ENCODE measurements at places on chromosomes 12 and 14. TPM values are rescaled to one million over a fixed set of nuclear protein-coding genes. Genes with fewer than 3 reads are reported as not detected.

The EFS gene
- not detected for total RNA-seq

The FITM1 gene
- not detected for total RNA-seq

The ADAM20 gene
- total RNA-seq: 0.65 TPM

The CARMIL3 gene
- under 0.01 TPM for total RNA-seq

The CD163 gene
- not detected for total RNA-seq

The TPPP2 gene
- total RNA-seq: not detected

The NGB gene
- not detected for total RNA-seq

The SLC39A2 gene
- total RNA-seq: not detected

All from vein endothelial cell (primary cell).